ENCODE measurements at places on chromosomes 2 and 18.

DNA sequence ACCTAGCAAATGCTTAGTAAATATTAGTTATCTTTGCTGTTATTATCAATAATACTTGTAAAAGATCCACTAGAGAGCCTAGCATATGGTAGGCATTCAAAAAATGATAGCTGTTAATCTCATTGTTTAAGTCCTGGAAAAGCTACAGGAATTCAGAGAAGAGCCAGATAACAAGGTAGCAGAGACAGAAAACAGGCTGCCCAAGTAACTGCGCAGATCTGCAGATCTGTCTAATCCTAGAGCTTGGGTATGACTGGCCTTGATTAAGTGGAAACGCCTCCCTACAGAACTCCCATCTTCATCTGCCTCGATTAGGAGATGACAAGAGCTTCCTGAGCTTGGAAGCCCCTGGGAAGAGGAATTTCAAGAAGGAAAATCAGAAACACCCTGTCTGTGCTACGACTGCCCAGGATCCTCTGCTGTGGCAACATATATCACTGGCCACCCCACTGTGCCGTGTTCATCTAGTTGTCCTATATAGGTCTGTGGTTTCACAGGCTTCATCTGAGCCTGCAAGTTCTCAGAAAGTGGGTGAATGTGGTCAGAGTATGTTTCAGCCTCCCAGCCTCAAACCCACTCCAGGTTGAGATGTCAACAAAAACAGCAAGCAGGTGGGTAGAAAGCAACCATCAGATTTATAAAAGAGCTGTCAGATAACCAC lies 151.5 kb upstream of the PKDCC start:
- no peak for DNase-seq

- DNase-seq = peak; percentile 23
Observed at GRCh38 chr2:161681046-161681445, 56.8 kb downstream of the SLC4A10 start.

GRCh38 chr2:239363946-239364637 lies 36.7 kb downstream of the HDAC4 start:
- DNase-seq = no peak

- DNase-seq = no peak
Observed at GRCh38 chr18:76348267-76349066, 146.6 kb downstream of the ZNF516 start.

DNA sequence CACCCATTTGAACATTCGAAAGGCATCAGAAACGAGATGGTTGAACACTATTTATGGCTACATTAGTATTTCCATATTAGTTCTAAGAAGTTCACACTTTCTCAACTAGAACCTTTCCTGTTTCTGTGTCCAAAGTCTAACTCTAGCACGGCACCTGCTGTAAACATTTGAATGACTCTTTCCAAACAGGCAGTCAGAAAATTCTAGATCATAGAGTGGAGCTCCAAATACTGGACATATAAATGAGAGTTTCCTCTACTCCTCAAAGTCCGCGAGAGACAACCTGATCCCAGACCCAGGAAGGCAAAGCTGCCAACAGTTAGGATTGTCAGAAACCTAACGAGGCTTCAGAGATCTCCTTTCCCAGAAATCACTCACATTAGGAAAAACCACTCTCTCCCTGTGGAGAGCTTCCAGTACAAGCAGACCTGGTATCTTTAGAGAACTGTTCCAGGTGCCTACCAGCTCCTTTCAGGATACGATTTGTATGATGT lies 10.6 kb downstream of the RND3 start:
- DNase-seq = no peak

DNA sequence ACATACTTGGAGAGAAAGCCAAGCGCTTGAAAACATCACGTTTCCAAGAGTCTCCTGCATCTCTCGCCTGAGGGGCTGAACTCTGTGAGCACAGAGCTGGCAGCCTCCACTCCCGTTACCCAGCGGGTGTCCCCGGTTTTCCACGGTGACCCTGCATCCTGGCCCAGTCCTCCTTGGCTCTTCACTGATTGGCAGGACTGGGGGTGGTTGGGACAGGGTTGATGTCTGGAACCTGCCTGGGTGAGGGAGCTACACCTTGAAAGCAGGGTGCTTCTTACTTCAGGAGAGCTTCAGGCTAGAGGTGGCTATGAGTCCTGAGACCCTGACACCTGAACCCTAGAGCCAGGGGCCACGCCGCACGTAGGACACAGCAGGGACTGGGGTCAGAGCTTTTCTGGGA lies 234.1 kb downstream of the DYSF start:
- no peak for DNase-seq

DNA sequence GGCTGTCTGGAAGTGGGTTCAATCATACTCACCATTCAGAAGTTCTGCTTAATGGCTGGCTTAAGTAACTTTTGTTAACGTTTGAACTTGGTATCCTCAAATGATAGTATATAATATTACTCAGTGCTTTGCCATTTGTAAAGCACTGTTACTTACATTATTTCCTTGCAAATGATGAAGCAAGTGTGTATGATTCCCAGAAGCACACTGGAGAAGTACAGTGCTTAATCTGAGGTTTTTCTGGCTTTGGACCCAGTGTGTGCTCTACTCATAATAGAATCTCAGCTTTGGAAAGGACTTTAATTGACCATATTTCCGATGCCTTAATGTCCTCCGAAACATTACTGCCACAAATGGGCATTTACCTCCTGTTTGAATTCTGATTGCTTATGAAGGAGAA lies 63.3 kb downstream of the MAP3K20 start:
- DNase-seq = no peak

DNA sequence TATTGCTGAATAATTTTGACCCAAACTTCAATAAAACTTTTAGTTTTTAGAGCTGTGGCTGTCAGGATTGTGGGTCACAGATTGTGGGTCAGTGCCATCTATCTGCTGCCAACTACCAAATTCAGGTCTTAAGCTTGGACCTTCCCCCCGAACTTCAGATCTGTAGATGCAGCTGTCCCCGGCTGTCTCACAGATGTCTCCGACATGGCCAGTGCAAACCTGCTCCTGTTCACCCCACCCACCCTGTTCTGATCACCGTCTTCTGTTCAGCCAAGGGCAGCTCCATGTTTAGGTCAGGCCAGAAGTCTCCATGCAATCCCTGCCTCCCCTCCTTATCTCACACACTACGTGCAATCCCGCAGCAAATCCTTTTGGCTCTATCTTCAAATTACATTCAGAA lies 175.0 kb downstream of the PRKCE start:
- no peak for DNase-seq

DNA sequence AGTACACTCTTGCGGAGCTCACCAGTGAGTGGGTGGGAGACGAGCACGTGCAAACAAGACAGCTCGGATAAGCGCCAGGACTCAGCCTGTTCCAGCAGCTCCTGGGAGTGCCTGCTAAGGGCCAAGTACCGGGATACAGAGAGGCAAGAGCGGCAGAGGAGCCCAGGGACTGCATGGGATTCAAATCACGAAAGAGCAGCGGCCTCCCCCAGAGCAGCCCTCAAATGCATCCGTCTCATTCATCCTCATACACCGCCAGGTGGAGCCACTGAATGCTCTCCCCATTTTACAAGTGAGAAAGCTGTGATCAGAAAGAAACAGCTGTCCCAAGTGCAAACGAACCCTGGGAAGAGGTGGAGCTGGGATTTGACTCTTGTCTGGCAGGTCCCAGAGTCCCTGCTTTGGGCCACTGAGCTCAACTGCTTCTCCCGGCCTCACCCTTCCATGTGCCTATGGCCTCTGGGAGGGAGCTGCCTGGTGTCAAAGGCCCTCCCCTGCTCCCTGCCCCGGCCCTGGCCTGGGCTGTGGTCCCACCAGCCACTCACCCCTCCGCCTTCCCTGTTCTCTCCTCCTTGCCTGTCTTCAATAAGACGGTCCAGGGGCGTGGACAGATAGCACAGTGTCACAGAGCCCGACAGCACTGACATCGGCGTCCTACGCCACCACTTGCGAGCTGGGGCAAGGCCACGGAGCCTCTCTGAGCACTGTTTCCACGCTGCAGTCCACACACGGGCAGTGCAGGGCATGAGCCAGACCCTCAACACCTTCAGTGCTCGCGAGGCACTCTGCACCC lies 72.8 kb upstream of the TAF1B start:
- peak; percentile 54 for DNase-seq

GRCh38 chr2:212811036-212811805 lies 272.6 kb upstream of the ERBB4 start:
- no peak for DNase-seq

GRCh38 chr2:54634564-54635511 lies 88.6 kb upstream of the EML6 start:
- DNase-seq = peak; percentile 3

- DNase-seq = no peak
Observed at GRCh38 chr2:127575185-127575765, 39.8 kb downstream of the MYO7B start.

DNA sequence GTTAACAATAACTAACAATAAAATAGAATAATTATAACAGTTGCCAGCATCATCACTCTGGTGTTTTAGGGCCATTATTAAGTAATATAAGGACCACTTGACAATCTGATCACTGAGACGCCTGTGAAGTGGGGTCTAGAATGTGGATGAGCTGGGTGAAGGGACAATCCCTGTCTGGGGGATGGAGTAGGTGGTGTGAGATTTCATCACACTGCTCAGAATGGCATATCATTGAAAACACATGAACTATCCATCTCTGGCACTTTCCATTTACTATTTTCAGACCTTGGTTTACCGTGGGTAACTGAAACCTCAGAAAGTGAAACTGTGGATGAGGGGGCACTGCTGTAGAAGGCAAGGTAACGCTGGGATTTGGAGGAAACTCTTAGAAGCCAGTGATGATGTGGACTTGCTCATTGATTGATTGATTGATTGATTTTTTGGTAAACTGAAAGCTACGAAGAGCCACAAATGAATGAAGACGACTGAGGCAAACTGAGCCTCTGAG lies 204.4 kb upstream of the TWIST2 start:
- DNase-seq = no peak

GRCh38 chr2:148553332-148553887 lies 91.1 kb upstream of the EPC2 start:
- DNase-seq = no peak

DNA sequence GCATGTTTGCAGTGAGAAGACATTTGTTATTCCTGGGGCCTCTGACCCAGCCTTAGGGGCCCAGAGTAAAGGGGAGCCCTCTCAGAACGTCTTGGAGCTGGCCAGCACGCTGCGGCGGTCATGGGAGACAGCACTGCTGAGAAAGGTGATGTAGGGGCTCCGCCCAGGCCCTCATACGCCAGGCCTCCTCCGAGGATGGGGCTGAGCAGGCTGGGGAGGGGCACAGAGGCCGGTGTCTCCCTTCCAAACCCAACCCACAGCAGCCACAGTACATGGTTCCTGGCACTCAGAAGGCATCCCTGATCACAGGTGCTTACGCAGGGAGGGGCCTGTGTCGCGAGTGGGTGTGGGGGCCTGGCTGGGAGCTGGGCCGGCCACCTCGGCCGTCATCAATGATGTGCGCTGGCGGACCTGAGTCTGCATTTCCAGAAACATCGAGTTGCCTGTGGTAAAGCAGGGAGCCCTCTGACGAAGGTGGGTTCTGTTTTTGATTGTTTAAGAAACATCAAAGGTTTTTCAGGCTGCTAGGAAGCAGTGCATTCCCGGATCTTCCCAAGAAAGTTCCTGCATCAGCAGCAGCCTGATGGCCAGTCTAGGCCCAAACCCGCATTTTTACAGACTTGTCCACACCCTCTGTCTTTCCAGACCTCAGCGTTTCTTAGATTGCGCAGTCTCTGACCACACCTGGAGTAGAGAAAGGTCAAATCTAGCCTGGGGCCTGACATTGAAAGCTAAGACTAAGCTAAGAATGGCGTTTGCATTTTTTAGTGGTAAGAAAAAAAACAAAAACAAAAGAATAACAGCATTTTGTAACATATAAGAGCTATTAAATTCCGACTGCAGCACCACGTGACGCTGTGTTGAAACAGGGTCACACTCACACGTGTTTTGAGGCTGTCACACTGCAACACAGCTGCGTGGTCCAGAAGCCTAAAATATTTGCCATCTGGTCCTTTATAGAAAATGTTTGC lies 51.2 kb upstream of the PXDN start:
- no peak for DNase-seq

- DNase-seq = no peak
Observed at GRCh38 chr2:109197491-109198418, 68.8 kb downstream of the SH3RF3 start.

- DNase-seq = no peak
Observed at GRCh38 chr2:29080886-29081743, 6.8 kb upstream of the PCARE start.

Data from SW 1271 (cell line).